T-helper 2 cell (primary cell): ENCODE measurements at places on chromosomes 7 and 10.

DNA sequence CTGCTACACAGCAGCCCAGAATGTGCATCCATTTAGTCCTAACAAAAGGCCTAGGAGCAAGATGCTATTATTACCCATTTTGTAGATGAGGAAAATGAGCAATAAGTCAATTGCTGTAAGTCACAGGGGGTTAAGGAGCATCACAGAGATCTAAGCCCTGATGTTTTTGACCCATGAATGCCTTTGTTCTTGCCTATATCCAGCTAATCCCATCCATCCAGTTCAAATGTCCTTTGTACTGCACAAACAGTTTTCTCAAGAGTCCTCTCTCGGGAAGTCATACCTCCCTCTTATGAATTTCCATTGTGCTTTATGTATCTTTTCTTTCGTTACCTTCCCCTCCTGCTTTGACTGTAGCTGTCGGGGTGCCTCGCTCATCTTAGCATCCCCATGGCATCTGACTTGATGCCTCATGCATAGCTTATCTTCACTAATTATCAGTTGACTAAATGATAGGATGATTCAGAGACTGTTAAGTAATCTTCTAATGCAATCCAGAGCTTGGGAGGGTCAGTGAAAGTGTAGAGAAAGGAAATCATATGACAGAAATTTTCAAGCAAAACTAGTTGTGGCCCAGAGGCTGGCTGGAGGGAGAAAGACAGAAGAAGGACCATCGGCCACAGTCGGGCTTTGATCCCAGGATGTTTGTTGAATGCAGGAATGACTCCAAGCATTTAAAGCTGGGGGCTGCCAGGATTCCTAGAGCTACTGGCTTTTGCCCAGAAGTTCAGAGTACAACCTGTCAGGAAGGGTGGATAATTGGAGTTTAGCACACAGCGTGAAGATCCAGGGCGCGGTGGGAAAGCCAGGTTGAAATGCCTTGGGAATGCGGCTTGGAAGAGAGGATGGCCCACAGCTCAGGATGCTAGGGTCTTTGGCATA is 23.5 kb downstream of the BLVRA start:
- no peak for DNase-seq

DNA sequence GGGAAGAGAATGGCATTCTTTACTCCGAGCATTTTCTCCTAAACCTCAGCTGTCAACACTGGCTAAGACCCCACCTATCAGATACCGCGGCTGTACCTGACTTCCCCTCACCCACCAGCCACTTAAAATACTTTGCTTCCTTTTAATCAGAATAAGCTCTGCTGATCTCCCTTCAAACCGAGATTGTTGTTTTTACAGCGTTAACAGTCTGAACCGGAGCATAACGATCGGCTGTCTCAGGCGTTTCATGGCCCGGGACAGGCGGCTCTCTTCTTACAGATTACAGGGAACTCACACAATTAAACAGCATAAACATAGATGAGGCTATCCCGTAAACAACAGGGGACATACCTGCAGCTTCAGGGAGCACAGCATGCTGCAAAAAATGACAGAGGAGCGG is 174.3 kb upstream of the RNF32 start:
- no peak for DNase-seq

GRCh38 chr10:77072836-77073662 is 564.6 kb downstream of the KCNMA1 start:
- DNase-seq = no peak

GRCh38 chr7:105212212-105212611 is 176.5 kb downstream of the SRPK2 start:
- no peak for DNase-seq

DNA sequence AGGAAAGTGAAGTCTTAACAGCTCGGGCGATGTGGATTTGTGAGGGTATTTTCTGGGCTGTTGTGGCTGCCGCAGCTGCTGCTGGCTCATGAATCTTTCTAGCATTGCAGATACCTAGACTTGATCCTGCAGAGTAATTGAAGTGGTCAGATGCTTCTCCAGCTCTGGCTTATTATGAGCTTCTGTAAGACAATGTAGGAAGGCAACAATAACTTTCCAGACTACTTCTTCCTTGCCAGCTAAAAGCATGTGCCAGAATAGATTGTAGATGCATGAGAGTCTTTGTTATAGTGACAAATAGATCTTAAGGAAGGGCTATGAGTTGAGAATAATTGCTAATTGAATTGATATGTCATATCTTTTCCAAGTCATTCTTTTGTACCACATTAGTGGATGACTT is 461.4 kb upstream of the POT1 start:
- no peak for DNase-seq

DNA sequence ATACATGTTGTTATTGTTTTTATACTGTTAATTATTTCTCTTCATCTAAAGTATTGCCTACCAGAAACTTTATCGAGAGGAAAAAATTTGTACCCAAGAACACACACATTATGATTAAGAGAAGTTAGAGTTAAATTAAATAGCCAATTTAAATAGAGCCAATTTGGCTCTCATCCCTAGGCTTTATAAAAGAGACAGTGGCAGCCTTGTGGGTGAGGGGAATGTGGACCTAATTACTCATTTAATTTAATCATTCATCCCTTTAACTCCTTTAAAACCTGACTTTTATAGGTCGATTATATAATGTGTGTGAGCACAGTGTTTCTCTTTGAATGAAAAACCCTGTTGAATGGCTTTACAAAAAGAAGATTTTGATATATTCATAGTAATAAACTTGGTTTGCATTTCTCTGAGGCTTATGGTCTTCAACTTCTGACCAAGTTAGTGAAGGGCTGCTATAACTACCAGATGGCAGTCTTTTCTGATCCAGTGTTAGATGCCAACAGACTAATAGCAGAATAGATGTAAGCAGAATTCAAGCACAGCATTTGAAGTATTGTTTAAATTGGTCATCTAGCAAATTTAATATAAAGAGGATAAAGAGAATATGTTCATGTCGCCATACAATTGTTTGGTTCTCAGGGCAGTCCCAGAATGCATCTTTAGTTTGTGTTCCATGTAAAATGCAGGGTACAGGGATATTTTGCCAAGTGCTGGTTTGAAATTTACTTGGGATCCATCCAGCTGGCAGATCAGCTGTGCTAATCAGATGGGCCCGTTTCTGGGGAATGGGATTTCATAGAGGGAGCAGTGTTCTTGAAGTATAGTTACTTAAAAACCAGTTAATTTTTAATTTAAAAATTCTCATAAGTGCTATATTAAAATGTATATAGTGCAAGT is 25.3 kb downstream of the ADD3 start:
- no peak for DNase-seq

DNA sequence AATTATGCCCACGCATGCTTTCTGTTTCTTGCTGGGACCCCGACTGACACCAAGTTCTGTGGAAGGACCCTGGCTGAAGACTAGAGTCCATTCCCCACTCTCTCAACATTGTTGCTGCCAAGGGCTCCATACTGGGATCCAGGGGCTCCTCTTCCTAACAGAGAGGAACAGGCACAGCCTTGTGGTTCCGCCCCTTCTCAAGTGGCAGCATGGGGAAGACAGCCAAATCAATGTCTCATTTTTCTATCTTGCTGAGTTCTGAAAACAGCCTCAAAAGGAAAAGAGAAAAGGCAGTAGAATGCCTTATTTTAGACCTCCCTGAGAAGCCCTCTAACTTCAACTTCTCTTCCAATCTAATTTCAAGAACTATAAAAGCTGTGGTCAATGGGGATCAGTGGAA is 23.7 kb upstream of the LAMB1 start:
- no peak for DNase-seq

DNA sequence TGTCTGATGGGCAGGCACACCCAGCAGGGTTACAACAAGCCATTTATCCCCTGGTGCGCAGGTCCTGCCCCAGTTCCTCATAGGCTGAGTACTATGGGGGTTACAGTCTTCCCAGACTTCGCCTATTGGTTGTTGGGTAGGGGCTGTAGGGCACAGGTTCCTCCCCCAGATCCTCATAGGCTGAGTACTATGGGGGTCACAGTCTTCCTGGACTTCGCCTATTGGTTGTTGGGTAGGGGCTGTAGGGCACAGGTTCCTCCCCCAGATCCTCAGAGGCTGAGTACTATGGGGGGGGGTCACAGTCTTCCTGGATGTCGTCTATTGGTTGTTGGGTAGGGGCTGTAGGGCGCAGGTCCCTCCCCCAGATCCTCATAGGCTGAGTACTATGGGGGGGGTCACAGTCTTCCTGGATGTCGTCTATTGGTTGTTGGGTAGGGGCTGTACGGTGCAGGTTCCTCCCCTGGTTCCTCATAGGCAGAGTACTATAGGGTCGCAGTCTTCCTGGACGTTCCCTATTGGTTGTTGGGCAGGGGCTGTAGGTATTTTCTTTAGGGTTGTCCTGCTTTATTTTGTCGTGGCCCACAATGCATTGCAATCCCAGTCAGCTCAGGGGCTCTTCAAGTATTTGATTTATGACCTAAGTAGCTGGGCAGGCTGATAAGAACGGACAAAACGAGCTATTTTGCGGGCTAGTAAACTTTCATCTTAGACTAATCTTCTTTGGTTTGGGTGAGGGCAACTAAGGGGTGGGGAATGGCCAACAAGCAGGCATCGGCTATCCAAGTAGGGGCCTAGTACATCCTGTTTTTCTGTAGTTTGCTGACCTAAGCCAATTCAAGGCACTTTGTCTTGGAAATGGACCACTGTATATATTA is 3.4 kb downstream of the LRRC27 start:
- DNase-seq = no peak

DNA sequence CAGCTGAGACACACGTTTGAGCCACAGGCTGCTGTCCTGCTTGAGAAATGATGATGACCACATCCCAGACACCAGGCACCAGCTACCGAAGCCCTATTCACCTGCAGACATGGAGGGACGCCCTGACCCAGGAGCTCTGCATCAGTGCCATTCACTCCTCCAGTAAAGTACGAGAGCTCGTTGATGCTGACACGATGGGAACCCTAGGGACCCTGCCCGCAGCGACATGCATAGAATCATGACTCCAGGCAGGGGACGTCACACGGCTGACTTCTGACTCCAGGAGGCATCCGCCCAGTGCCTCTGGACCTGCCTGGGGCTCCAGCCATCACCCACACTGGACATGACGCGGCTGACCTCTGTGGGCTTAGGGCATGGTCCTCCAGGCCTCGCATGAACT is 129.9 kb downstream of the ADARB2 start:
- DNase-seq = no peak

GRCh38 chr7:143516981-143517380 is 39.3 kb downstream of the TAS2R41 start:
- DNase-seq = no peak

GRCh38 chr10:103676851-103677417 is 178.4 kb downstream of the SH3PXD2A start:
- DNase-seq = no peak

DNA sequence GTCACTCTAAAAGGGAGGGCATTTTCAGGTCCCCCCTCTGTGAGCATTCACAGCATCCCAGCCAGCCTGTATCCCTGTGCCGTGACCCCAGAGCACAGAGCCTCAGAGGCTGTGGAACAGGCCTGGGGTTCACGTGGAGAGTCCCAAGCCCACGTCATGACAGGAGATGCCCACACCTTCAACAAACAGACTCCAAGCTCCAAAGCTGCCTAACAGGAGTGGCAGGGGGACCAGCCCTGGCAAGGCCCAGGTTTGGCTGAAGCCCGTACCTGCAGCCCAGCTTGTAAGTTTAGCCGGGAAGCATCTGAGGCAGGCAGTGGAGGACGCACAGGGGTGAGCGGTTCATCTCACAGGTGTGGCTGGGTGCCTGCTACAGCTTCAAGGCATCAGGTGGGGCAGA is 33.5 kb downstream of the LHPP start:
- no peak for DNase-seq

GRCh38 chr7:80279760-80280159 is 145.1 kb downstream of the GNAI1 start:
- no peak for DNase-seq

GRCh38 chr7:35630024-35630972 is 64.6 kb downstream of the HERPUD2 start:
- no peak for DNase-seq

- no peak for DNase-seq
Observed at GRCh38 chr7:1842321-1843221, 172.5 kb downstream of the ELFN1 start.

DNA sequence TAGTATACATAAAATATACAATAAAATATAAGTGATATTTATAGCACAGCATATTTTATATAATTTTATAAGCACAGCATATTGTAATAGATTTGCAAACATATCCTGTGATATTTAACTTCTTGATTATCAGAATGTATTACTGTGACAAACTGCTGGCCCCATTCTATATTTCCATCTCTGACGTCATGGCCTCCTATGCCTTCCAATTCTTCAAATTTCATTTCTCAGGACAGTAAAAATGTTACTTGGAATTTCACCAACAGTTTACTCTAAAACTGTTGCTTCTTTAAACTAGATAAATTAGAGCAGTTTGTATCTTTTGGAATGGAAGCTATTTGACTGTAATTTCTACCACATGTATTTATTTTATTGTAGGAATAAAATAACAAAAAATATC is 102.5 kb upstream of the SLC25A13 start:
- no peak for DNase-seq

- DNase-seq = no peak
Observed at GRCh38 chr10:28533186-28533564, 257 bp downstream of the WAC start.
